Tibial nerve (tissue), 4 donors: ENCODE measurements at places on chromosomes 6 and 20. TPM values are rescaled to one million over a fixed set of nuclear protein-coding genes. Genes with fewer than 3 reads are reported as not detected.

Gene CGAS
- total RNA-seq = 7.2 TPM

Gene PMEPA1
- 21.0 TPM for total RNA-seq

Gene DEFB124
- total RNA-seq = not detected

Gene HLA-DQA2
- total RNA-seq = not detected

Gene KCNQ2
- not detected for total RNA-seq

Gene TRIM31
- not detected for total RNA-seq

Gene BMP7
- total RNA-seq = 14.1 TPM

Gene WFDC2
- 3.5 TPM for total RNA-seq

Gene HTR1B
- total RNA-seq = 0.42 TPM
